ENCODE measurements at places on chromosomes 4 and X.

- peak; percentile 33 for DNase-seq
These were observed 61.4 kb downstream of the WFS1 start for GRCh38 chr4:6331018-6331417.

- no peak for DNase-seq
These were observed 126.2 kb upstream of the UGT8 start for GRCh38 chr4:114472269-114473032.

- peak; percentile 42 for DNase-seq
These were observed 116.9 kb upstream of the GALNT7 start for GRCh38 chr4:173051716-173052115.

- peak; percentile 17 for DNase-seq
These were observed 11.4 kb downstream of the ASIC5 start for GRCh38 chr4:155854582-155855226.

DNA sequence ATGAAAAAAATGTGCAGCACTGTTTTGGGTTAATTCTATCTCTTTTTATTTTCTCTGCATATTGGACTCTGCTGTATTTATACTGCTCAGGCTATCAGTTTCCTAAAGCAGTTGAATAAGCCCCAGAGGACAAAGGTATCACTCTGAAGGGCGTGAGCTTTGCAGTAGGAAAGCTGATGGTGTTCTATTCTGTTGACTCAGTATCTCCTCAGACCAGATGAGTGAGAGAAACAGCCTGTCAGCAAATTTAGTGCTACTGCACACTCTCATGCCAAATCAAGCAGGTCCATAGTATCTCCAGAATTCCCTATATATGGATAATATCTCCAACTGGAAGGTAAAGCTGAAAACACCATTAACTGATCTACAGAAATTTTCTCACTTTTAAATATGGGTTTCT is 132.3 kb upstream of the UGT8 start:
- DNase-seq, result no peak

DNA sequence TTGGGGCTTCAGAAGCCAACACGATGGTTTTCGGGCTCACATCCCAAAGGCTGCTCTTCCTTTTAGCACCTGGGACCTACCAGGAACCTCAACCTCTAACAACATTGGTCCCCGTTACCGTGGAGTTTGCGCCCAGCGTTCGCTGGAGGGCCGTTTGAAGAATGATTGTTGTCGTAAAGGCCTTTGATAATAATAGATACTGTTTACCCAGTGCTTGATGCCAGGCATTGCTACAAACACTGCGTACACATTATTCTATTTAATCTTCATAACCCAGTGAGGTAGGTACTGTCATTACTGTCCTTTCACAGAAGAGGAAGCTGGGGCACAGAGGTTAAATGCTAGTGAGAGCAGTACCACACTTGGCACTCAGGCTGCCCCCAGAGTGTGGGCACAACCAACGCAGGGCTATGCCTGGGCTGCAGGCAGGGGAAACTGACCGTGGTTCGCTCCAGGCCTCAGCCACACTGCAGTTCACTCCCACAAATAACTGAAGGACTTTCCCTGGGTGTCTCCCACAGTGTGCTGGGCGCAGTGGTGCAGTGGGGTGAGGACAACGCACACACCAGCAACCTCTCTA is 1.0 kb upstream of the ACSL1 start:
- no peak for DNase-seq

DNA sequence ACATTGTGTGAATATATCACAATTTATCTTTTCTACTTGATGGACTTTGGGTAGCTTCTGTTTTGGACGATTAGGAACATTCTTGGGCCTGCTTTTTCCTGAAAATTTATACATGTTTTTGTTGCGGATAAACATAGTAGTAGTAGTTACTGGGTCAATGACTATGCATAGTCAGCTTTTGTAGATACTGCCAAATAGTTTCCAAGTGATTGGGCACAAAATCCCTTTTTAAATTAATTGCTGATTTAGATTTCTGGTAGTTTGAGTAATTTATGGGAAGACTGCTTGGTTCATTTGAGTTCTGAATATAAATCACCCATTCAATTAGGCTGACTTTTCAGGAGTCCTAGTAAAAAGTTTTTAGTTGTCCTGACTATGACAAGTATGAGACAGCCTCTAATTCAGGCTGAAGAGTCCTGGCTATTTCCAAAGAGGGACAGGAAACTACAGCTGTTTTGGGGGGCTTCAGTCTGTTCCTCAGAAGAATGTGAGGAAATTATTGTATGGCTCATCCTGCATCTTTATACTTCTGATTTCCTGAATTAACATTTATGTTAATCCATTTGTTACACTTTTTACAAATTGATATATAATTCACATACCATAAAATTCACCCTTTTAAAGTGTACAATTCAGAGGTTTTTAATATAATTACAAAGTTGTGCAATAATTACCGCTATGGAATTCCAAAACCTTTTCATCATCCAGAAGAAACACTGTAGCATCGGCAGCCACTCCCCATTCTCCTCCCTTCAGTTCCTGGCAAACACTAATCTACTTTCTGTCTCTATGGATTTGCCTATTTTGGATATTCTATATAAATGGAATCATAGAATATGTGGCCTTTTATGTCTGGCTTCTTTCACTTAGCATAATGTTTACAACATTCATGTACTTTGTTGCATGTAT is 14.2 kb downstream of the LRP2BP start:
- DNase-seq, result peak; percentile 45

- DNase-seq, result no peak
These were observed 105.6 kb downstream of the TSPAN7 start for GRCh38 chrX:38666909-38667308.

GRCh38 chr4:41994461-41994985 is 4.2 kb downstream of the SLC30A9 start:
- no peak for DNase-seq

GRCh38 chrX:121120690-121121605 is 73.5 kb downstream of the GLUD2 start:
- no peak for DNase-seq

DNA sequence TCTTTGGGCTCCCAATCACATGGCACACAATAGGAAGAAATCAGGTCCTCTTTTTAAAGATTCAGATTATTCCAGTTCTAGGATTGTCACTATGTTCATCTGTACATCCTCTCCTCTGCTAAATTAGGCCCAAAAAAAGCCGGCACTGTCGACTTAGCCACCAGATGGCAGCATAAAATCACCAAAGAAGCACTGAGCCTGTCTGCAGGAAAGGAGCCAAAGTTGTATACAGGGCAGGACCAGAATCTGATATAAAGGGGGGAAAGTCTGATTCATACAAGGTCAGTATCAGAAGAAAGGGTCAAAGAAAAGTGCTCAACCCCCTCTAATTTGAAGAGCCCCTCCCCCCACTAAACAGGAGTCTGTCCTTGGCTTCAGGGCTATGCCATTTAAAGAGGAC is 292.5 kb downstream of the CHIC1 start:
- peak; percentile 72 for DNase-seq

DNA sequence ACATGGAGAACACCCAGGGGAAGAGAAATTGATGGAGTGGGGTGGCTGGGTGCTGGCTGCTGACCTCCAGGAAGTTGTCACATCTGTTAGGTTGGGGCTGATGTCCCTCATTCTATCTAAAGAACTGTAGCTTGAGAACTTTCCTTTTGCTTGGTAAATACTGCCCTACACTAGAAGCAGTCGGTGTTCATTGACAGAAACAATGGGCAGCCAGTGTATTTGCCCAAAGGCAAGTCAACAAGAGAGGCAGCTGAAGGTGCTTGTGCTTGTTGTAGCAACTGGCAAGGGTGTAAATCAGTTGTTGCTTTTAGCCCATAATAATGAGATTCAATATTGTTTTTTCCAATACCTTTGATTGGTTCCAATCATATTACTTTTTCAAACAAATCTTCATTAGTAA is 956 bp downstream of the TMEM154 start:
- no peak for DNase-seq

DNA sequence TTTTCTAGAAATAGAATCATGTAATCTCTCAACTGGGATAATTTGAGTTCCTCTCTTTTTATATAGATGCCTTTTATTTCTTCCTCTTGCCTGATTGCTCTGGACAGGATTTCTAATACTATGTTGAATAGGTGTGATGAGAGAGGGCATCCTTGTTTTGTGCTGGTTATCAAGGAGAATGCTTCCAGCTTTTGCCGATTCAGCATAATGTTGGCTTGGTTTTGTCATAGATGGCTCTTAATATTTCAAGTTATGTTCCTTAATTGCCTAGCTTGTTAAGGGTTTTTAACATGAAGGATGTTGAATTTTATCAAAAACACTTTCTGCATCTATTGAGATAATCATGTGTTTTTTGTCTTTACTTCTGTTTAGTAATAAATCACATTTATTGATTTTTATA is 58.7 kb downstream of the TMEM47 start:
- no peak for DNase-seq

DNA sequence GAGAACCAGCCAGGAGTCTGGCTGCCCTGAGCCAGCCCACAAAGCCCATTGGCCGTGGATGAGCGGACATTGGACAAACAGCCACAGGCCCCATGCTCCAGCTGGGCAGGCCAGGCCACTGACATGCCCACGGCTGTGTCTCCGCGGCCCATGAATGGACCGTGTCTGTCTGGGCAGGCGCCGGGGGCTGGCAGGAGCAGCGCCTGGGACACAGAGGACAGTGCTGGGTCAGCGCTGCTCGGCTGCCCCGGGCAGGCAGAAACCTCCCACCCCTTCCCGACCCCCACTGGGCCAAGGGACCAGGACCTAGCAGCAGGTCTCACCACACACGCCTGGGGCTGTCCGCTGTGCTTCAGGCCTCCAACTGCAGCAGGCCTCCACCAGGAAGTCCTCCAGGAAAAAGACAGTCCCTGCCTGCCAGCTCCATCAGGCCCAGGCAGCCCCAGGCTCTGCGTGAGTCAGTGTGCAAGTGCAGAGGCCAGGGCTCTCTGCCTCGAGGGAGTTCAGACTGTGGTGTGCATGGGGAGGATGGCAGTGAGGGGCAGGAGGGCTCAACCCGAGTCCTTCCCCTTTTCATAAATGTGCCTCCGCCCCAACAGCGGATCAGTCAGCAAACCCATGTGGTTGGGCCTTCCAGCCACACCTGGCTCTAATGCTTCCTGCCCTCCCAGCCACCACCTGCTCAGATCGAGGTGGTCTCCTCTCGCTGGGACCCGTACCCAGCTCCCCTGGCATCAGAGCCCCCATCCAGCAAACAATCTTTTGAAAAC is 17.2 kb upstream of the FGFR3 start:
- no peak for DNase-seq

GRCh38 chr4:184762100-184762499 is 28.2 kb upstream of the CENPU start:
- DNase-seq, result no peak

DNA sequence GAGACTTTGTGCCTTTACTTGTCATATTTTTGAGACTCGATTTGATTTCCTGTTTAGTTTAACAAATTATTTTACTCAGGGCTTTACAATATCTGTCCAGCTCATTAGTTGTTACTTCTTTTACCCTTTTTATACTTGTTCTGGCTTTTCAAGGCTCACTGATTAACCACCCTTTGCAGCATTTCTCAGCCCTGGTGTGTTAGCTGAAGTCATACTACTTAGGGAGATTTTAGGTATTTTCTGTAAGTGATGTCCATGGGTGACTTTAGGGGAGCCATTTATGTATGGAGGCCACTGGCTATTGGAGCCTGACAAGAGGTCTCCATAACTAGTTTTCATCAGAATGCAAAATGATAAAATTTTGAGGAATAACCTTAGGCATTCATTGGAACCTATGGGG is 147.2 kb downstream of the RPA4 start:
- DNase-seq, result no peak

GRCh38 chr4:10732235-10732913 is 47.8 kb upstream of the CLNK start:
- no peak for DNase-seq

GRCh38 chr4:8472689-8473197 is 32.2 kb downstream of the TRMT44 start:
- peak; percentile 97 for DNase-seq

GRCh38 chr4:94351319-94351718 is 8.7 kb upstream of the HPGDS start:
- no peak for DNase-seq

DNA sequence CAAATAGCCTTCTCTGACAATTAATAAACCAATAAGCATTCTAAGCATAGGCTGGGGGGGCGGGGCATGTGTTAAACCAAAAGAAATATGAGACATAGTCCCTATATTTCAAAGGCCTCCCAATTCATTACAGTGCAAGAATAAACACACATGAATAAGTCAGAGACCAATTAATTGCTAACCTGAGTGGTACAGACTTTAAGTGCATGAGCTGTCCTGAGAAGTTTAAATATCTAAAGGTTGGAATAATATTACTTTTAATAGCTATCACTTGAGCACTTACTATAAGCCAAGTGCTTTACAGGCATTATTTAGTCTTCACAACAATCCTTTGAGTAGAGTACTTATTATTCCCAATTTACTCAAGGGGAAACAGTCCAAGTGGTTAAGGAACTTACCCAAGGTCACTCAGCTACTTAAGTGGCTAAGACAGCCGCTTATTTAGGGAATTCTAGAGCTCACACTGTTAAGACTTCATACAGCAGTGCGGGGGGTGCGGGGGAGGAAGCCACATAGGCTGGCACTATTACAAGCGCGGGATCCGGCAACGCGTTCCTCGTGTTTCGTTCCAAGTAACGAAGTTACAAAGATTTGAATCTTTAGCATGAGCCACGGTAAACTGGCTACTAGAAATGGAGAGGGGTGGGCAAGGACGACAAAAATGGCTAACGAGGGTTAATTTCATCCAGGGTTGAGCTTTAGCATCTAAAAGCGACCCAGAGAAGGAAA is 1.4 kb downstream of the THOC2 start:
- peak; percentile 38 for DNase-seq

- no peak for DNase-seq
These were observed 37.5 kb downstream of the PHEX start for GRCh38 chrX:22069586-22069985.

DNA sequence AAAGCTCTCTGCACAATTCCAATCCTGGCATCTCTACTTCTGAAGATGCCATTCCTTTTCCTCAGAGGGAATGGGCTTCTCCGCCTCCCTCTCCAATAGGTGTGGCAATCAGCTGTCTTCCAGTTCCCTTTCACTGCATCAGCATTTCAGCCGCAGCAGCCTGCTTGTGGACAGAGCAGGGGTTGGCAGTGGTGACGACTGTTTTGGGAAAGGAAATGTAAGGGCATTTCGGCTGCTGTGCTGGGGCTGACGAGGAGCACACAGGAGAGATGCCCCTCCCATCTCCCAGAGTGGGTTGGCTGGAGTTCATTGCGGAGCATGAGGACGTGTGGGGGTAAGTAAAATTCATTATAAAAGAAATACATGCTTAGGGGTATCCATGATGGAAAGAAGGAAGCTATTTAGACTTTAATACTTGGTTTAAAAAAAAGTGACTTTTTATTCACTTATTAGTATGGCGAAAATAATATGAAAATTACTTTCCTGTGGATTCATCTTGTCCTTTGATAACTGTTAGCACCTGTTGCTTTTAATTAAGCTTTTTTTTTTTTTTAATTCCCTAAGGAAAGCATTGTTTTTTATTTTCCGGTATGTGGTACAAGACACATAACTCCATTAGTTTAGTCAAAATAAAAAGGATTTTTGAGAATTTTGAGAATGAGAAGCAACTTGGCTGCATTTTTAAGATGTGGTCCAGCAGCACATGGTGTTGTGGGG is at the start of gene LIMCH1:
LIMCH1 (plus strand) TSS at position 141 of the 717 bp plus-strand sequence. CDS start 67,839 bp downstream, outside the sequence.
- peak; percentile 22 for DNase-seq

All from fibroblast of pulmonary artery (primary cell).